Aorta (tissue), 5 donors: ENCODE measurements at places on chromosomes 7 and 10. TPM values are rescaled to one million over a fixed set of nuclear protein-coding genes. Genes with fewer than 3 reads are reported as not detected.

- H3K27ac ChIP-seq, result no peak overlapping the region
- no peaks in the 10 kb centered on the region for H3K27me3 ChIP-seq
- H3K4me1 ChIP-seq, result no peaks in the 10 kb centered on the region
- no peak for DNase-seq
Measured at GRCh38 chr10:19606968-19607367, 209.3 kb upstream of the PLXDC2 start.

- no peaks in the 10 kb centered on the region for H3K36me3 ChIP-seq
- no peak overlapping the region for H3K4me3 ChIP-seq
- H3K27me3 ChIP-seq, result no peaks in the 10 kb centered on the region
- DNase-seq, result no peak
Measured at GRCh38 chr10:125247576-125247975, 87.2 kb upstream of the CTBP2 start.

Gene ST8SIA6
- not detected for polyA plus RNA-seq

Gene IFIT1B
- polyA plus RNA-seq, result not detected

Gene SPDYE16
- polyA plus RNA-seq, result not detected

Gene CDHR3
- 2.1 TPM for polyA plus RNA-seq

- no peak overlapping the region for H3K4me3 ChIP-seq
- no peaks in the 10 kb centered on the region for H3K27me3 ChIP-seq
- H3K4me1 ChIP-seq, result peaks cover 2% of the 10 kb centered on the region
- DNase-seq, result no peak
Measured at GRCh38 chr10:44049301-44050015, 335.4 kb downstream of the CXCL12 start.

DNA sequence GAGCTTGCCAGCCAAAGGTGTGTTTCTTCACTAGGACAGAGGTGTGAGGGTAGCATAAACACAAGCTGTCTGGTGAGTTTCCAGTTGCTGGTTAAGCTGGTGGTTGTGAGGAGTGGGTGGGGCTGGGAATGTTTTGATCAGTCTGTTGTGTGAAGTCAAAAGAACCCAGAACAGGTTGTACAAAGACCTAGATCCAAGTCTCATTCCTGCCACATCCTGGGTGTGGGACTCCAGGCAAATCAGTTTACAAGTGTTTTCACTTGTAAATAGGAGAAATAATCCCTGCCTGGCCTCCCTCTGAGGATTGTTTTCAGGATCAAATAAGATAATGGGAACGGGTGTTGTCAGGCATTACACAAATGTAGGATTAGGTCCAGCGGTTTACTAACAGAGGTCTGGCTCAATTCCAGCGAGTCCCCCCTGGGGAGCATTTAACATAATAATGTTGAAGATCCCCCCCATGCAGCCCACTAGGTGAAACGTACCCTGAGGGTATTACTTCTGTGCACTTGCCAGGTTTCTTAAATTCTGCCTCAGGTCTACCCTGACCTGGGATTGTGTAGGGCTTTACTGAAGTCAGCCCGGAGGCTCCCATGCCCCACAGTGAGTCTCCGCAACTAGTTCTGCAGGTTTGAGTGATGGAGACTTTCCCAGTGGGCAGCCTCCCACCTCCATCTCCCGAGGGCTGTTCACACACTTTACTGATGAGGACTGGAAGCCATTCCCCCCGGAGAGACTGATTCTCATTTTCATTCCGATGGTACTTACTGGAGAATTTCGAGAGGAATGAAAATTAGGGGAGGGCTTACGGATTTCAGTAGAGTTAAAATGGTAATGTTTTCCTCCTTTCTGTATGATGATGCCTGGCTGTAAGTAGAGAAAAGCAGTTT lies 2.7 kb upstream of the FRAT2 start:
- H3K36me3 ChIP-seq, result no peaks in the 10 kb centered on the region
- no peak overlapping the region for H3K27ac ChIP-seq
- H3K4me3 ChIP-seq, result no peak overlapping the region
- H3K27me3 ChIP-seq, result no peaks in the 10 kb centered on the region
- H3K4me1 ChIP-seq, result no peaks in the 10 kb centered on the region
- no peak for DNase-seq

Gene TMEM229A
- polyA plus RNA-seq, result not detected

DNA sequence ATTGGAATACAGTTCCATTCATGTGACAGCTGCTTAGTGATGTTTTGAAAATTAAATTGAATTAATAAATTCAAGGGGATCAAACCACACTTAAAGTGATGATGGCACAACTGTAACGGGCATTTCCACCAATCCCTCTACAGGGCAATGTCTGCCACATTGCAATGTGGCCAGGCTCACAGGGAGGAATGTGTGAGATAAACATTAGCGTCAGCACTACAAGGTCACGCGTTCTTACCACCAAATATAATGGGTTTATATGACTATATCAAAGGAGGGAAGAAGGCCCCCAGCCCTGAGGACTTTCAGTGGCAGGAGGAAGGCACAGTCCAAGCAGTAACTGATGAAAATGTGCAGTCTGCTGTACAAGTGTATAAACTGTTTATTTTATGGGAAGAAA lies 31.1 kb upstream of the CELF2 start:
- H3K27ac ChIP-seq, result no peak overlapping the region
- DNase-seq, result no peak
- no peaks in the 10 kb centered on the region for H3K36me3 ChIP-seq
- H3K4me1 ChIP-seq, result no peaks in the 10 kb centered on the region
- H3K4me3 ChIP-seq, result no peak overlapping the region

- no peak overlapping the region for H3K27ac ChIP-seq
- H3K27me3 ChIP-seq, result no peaks in the 10 kb centered on the region
- peaks cover 5% of the 10 kb centered on the region for H3K36me3 ChIP-seq
- DNase-seq, result no peak
Measured at GRCh38 chr7:157405501-157405900, 68.7 kb downstream of the DNAJB6 start.

- no peaks in the 10 kb centered on the region for H3K27me3 ChIP-seq
- no peak overlapping the region for H3K4me3 ChIP-seq
- H3K27ac ChIP-seq, result no peak overlapping the region
Measured at GRCh38 chr7:140618306-140618705, 22.3 kb downstream of the DENND2A start.

Gene NANOS1
- polyA plus RNA-seq, result 1.0 TPM

Gene HOXA9
- 1.5 TPM for polyA plus RNA-seq

Gene PNLIPRP1
- polyA plus RNA-seq, result 1.5 TPM

Gene CYP2W1
- not detected for polyA plus RNA-seq
